Inflammatory macrophage (primary cell): ENCODE measurements at places on chromosomes 7 and 10.

DNA sequence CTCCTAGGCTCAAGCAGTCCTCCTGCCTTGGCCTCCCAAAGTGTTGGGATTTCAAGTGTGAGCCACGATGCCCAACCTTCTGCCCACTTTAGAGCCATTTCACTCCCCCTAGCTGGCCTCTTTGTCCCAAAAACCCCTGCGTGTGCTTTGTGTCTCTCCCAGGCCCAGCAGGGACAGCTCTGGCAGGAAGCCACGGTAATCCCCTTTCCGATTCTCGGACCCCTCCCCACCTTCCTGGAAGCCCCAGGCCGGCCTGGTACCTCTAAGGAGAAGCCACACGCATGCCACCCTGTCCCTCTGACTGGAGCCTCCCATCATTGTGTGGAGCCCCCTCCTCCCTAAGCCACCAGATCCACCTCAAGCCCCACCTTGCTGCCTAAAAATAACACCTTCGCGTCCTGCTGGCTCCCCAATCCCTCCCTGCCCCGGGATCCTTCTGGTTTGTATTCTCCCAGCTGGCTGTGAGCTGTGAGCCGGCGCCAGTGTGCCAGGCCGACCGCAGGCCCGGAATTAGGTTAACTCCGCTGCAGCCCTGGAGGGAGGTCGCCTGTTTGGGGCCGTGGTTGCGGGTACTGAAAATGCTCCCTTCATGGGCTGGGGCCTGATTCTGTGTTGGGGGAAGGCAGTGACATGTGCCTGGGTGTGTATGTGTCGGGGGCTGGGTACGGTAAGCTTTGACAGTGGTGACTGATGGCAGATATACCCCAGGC is 16.4 kb upstream of the SRRM3 start:
- DNase-seq, result no peak

DNA sequence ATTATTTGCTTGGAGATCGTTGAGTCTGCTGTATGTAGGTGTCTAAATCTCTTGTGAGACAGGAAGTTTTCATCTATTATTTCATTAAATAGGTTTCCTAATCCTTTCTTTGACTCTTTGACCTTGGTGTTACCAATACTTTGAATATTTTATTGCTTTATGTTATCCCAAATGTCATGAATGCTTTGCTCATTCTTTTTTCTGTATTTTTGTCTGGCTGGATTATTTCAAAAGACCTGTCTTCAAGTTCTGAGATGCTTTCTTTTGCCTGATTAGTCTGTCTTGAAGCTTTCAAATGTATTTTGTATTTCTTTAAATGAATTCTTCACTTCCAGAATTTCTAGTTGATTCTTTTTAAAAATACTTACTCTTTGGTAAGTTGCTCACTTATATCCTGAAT is 27.3 kb downstream of the UBE3C start:
- no peak for DNase-seq

GRCh38 chr7:119935418-119936025 is 337.5 kb upstream of the KCND2 start:
- no peak for DNase-seq

DNA sequence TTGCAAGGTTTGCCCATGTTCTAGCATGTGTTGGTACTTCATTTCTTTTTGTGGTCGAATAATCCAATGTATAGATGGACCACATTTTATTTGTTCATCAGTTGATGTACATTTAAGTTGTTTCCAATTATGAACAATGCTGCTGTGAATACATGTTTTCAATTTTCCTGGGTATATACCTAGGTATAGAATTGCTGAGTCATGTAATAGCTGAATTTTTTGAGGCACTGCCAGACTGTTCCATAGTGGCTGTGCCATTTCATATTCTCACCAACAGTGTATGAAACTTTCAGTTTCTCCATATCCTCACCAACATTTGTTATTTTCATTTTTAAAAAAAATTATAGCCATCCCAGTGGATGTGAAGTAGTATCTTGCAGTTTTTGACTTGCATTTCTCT is 90.5 kb downstream of the EZH2 start:
- no peak for DNase-seq

DNA sequence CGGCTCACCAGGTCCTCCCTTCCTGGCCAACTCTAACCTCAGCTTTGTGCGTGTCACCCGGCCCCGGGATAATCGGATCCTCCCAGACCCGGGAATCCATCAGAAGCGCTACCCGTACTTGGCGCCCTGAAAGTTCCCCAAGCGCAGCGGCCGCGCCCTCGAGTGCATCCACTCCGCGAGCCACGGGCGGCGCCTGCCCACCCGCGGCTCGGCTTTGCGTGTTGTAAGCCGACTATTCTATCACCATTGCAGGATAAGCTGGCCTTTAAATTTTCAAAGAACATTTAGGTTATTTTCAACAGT is 35.7 kb upstream of the EBLN1 start:
- DNase-seq, result peak; percentile 49

DNA sequence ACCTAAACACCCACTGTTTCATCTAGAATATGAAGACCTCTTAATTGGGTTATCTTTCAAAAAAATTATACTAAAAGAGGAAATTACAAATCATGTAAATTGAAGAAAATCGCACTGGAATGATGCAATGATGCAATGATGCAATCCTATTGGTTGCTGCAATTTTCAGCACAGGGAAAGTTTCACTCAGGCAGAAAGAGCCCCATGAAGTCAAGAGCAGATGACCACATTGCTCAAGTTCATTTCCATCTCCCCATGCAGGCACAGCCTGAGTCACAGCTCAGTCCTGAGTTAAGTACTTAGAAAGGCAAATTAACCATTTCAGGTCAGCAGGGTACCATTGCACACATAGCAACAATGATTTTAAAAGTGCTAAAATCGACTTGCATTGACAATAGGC is 180.3 kb upstream of the MYO3A start:
- peak; percentile 93 for DNase-seq

DNA sequence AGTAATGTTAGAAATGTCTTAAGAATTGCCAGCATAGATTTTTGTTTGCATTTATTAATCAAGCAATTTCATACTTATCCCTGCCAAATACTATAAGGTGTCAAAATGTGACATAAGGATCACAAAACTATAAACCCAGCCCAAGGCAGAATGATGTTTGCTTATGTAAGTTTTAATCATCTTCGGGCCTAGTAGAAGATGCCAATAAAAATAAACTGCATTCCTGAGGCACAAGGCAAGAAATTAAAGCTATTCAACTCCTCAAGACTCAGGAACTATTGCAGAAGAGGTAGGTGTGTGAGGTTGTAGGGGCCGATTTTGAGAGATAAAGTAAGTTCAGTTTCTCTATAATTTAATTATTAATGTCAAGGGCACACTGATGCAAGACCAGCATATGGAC is 189.4 kb upstream of the AHR start:
- DNase-seq, result no peak

DNA sequence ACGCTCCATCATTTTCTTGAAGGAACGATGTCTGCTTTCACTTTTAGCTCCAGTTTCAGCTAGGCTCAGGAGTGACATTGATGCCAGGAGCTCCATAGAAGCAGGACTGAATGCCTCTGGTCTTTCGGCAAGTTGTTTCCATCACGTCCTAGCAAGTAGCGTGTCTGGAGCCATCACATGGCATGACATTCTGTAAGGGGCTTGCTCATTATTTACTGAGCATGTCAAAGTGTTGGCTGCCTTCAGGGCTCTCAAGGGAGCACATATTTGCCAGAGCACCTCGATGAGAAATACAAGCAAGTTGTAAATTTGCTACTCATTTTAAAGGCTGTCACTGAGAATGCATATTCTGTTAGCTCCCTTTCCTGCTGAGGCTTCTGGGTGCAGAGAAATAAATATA is 131.0 kb upstream of the ITGB1 start:
- no peak for DNase-seq

GRCh38 chr7:121116396-121116795 is 127.9 kb downstream of the CPED1 start:
- DNase-seq, result no peak

DNA sequence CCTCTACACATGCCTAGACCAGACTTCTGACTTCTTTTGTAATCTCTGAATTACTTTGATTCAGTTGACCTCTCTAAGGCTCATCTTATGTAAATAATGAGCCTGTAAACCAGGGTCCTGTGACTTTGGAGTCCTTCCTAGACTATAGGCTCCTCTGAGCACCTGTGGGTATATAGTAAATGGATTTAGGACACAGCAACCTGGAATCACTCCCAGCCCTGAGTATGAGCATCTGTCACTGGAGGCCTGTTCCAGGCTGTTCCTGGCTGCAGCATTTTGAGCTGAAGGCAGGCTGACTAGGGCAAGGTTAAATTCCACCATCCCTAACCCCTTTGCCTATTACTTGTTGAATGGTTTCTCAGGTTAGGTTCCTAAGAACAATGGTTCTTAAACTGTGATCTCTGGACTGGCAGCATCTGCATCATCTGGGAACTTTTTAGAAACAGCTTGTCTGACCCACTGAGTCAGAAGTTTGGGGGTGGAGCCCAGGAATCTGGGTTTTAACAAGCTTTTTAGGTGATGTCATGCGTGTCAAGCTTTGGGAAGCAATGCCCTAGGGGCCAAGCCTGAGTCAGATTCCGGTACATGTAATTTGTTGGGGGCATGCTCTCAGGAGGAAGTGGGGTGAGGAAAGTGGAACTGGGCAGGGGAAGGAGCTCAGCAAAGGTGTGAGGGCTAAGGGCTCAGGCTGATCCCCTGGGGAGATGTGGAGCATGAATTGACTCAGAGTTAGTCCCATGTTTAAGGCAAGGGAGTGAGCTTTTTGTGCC is 28.2 kb downstream of the MINDY4 start:
- no peak for DNase-seq

GRCh38 chr10:95363303-95363912 is 72.6 kb upstream of the PDLIM1 start:
- DNase-seq, result peak; percentile 67

DNA sequence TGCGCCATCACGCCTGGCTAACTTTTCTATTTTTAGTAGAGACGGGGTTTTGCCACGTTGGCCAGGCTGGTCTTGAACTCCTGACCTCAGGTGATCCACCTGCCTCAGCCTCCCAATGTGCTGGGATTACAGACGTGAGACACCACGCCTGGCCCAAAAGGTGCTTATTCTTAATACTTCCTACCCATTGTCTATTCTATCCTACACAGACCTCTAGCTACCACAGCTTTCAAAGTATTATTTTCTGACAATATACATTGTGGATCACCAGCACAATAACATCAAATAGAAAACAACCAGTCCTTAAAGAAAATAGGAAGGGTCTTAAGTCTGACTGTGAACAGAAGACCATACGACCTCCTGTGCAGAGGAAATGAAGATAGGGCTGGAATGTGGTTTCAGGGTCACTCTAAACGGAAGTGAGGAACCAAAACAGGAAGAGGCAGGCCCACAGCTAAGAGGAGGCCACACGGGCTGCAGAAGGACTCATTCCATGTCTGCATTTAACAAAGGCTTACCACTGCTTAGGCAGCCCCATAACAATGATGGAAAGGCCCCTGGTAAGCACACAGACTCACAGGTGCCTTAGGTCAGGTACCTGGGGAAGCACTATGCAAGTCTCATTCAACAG is 115.2 kb downstream of the ZFAND4 start:
- DNase-seq, result peak; percentile 67

DNA sequence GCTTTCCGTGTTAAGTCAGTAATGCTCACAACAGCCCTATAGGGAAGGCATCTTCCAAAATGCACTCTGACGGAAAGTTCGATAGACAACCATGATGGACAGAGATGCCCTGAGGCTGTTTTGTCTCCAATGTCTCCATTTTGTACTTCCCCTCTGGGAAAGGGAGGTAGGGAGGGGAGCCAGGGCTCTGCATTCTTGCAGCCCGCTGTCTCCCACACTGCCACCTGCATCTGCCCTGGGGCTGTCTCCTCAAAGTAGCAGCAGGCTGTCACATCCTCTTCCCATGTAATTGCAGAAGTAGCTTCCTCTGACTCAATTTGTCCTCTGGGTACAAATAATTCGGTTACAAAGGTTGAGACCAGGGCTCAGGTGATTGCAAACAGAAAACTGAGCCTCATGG is 131.4 kb downstream of the GPAM start:
- no peak for DNase-seq

- DNase-seq, result peak; percentile 85
These were observed 1.3 kb downstream of the ZNRF2 start for GRCh38 chr7:30285536-30286284.

GRCh38 chr7:34758111-34758601 is 100.1 kb downstream of the NPSR1 start:
- DNase-seq, result no peak

DNA sequence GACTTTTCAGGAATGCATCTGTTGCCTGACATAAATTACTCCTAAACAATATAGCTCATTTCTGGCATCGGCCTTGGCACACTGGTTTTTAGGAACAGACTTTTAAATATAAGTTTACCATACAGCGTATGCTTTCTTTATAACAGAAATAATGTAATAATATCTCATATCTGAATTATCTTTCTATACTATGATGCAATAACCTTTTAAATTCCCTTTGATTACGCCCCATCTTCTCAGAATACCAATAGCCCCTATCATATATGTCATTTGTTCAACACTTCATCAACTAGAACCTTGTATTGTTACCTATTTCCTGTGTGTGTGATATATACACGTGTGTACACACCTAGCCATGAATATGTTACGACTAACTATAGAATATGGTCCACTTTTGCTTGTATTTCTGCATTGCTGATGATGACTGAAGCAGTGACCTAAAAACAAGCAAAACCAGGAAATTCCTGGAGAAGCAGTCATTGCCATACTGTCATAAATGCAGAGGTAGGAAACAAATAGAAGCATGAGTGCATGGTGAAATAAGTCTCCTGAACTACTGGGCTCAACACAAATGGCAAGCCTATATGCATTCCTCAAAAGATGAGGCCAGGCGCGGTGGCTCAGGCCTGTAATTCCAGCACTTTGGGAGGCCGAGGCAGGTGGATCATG is 618.4 kb upstream of the NRP1 start:
- no peak for DNase-seq

- DNase-seq, result no peak
These were observed 31.8 kb downstream of the REEP3 start for GRCh38 chr10:63553031-63553430.

DNA sequence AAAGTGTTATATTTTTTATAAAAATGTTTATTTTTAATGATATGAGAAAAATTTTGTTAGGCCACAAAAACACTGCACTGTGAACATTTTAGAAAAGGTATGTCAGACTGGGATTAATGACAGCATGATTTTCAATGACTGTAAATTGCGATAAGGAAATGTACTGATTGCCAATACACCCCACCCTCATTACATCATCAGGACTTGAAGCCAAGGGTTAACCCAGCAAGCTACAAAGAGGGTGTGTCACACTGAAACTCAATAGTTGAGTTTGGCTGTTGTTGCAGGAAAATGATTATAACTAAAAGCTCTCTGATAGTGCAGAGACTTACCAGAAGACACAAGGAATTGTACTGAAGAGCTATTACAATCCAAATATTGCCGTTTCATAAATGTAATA is 64.8 kb upstream of the CAPZA2 start:
- DNase-seq, result no peak

- DNase-seq, result no peak
These were observed at the start of gene C7orf33 for GRCh38 chr7:148590471-148590870. Gene C7orf33, plus strand, starts transcription at chr7:148590766. Its CDS starts 160 bp downstream, at chr7:148590926.

- peak; percentile 34 for DNase-seq
These were observed 27.7 kb upstream of the BPGM start for GRCh38 chr7:134618756-134619530.
